ENCODE measurements at places on chromosomes 1 and 21. TPM values are rescaled to one million over a fixed set of nuclear protein-coding genes. Genes with fewer than 3 reads are reported as not detected.

TENT5C gene
- total RNA-seq = 2.2 TPM

TPTE gene
- total RNA-seq = not detected

COL9A2 gene
- total RNA-seq = 7.0 TPM

F13B gene
- not detected for total RNA-seq

ITLN1 gene
- not detected for total RNA-seq

CLDN8 gene
- total RNA-seq = 0.46 TPM

SPRR4 gene
- total RNA-seq = not detected

CATSPER4 gene
- total RNA-seq = not detected

OR6N1 gene
- total RNA-seq = not detected

GJB3 gene
- 89.9 TPM for total RNA-seq

NCAM2 gene
- total RNA-seq = 2.4 TPM

VHLL gene
- 1.1 TPM for total RNA-seq

KLHDC7A gene
- total RNA-seq = not detected

VWA5B1 gene
- total RNA-seq = not detected

B4GALT2 gene
- 103 TPM for total RNA-seq

HPDL gene
- total RNA-seq = not detected

GRIK1 gene
- not detected for total RNA-seq

GNG5 gene
- 39.9 TPM for total RNA-seq

Measured in PC-3 (cell line).